ENCODE measurements at places on chromosomes 4 and X.

DNA sequence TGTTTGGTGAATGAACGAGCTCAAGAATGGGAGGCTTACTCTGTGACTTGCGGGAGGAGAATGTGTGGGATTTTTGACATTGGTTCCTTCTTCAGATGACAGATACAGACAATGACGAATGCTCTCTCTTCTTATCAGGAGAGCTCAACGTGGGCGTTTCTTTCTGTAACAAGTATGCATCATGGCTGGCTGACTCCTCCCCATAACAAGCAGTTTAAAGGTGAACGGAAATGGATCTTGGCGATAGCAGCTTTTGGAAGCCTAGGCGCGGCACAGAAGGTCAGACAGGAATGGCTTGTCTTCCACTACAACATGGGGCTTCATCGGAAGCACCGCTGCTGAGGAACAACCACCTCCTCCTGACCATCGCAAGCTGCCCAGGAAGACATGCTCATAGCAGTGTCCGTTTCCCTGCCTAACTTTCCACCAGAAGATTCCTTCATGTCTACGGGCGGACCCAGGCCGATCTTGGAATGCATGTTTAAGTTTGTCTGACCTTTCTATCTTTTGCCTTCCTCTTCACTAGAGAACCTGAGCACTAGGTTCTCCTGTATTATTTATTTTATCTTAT is 18.3 kb upstream of the ACSL1 start:
- no peak for DNase-seq

DNA sequence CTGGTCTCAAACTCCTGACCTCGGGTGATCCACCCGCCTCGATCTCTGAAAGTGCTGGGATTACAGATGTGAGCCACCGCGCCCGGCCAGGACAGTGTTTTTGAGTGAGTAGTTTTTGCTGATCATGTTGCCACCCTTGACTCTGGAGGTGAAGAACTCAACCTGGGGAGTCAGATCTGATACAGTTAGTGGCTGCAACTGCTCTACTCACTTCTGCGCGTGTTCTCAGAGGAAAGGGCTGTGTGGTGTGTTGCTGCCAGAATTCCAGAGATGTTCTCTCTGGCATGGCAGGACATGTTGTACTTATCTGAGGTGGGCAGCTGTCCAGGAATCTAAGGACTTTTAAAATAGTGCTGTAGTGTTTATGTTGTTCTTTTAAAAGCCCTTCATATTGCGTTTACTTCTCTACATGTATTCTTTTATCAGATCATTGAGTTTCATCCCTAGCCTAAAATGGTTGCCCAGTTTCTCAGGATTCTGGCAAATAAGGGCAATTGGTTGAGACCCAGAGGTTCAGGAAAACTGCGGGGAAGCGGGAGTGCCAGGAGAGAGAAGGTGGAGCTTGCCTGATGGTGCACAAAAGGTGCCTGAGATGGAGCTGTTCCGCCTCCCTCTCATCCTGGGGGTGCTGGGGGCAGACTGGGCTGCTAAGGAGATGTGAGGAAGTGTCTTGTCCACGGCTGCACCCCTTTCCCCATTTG is 97.7 kb downstream of the ARHGAP10 start:
- DNase-seq = no peak

DNA sequence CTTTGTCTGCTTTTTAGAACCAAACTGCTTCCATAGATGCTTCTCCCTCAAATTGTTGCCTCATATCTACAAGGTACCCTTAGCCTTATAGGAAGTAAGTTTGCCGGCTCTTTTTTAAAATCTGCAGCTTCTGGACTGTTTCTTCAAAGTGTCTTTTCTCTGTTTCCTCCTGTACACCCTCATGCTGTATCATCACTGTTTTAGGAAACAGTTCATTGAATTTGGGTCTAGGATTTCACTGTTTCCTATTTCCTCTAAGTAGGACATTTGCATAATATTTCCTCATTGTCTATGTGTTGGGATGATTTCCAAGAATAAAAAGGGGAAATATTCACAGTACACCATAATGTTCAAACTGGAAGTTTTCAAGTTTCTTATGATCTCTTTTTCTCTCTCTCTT is 43.0 kb downstream of the BANK1 start:
- no peak for DNase-seq

DNA sequence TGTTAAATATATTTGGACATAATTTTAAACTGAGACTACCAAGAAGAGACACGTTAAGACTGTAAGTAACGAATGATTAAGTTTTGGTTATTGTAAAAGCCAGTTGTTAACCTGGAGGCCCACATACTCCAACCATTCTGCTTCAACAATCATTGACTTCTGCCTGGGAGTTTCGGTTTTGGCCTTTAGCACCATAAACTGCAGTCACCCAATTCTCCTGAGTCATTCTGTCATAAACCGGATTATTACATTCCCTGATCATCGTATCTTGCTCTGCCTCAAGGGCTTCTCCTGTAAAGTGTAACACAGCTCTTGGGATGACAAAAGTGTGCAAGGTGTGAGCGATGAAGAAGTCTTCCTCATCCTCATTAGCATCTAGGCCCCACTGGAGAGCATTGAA is 46.9 kb upstream of the PABPC1L2A start:
- no peak for DNase-seq

- no peak for DNase-seq
Observed at GRCh38 chr4:1666391-1666790, 17.7 kb downstream of the FAM53A start.

DNA sequence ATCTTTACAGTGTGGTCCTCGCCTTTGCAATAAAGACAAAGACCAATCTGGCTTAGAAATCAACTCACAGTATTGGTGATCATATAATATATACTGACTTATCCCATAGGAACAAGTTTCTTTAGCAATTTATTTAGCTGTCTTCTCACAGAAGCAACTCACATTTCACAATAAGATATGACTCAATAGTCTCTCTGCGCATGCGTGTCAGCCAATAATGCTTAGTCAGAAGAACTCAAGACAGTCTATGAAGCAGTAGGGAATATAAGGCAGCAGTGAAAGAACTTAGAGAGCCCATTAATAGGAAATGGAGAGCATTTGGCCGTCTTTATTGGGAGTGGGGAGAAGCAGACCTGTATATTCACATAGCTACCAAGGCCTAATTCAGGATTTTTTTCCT is 216.7 kb downstream of the IL13RA2 start:
- no peak for DNase-seq

DNA sequence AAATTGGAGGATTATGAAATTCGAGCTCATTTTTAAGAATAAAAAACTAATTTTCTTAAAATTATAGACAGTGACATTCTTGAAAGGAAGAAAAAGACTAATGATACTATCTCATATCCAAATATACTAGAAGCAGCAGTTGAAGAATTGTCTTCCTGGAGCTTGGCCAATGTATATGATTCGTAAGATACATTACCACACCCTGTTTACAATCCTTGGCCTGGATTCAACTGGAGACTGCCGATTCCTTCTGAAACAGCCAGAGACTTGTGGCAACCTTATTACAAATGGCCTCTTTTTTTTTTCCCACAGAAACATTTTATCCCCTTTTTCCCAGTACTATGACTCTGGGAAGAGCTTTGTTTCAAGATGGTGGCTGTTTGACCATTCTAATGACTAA is 571.2 kb upstream of the FAT1 start:
- DNase-seq = no peak

- no peak for DNase-seq
Observed at GRCh38 chrX:125382148-125382628, 62.5 kb downstream of the TEX13C start.

DNA sequence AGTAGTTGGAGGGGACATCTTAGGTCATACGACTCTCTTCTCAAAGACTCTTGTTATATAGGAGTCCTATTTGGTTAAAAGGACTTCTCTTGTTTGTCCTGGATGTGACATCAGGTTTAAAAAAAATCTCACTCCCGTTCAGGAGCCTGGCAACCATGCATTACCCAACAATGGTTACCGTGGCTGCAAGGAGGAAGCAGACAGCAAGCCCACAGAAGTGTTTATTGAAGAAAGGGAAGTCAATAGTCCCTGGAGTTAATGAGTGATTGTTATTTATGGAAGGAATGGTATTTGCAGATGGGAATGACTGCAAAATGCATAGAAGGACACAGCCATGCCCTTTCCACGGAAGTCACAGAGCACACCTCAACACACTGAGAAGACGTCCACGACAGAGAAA is 75.9 kb upstream of the ENPP6 start:
- no peak for DNase-seq

- DNase-seq = no peak
Observed at GRCh38 chr4:170009291-170009690, 16.9 kb downstream of the MFAP3L start.

DNA sequence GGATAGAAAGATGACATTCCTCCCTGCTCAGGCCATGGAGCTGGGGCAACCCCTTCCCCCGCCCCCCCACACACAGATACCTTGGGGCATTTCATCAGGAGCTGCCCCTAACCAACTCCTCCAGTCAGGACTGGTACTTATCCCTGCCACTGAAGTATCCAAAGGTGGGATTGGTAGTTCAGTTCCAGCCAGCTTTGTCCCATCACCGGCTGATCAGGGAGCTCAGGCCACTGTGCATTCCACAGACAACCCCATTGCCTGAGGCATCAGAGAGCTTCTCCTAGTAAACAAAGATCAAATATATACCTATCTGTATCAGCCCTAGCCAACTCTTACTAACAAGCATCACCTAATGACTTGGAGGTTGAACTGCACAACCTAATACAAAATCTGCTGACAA is 218.2 kb upstream of the FMR1 start:
- DNase-seq = no peak

DNA sequence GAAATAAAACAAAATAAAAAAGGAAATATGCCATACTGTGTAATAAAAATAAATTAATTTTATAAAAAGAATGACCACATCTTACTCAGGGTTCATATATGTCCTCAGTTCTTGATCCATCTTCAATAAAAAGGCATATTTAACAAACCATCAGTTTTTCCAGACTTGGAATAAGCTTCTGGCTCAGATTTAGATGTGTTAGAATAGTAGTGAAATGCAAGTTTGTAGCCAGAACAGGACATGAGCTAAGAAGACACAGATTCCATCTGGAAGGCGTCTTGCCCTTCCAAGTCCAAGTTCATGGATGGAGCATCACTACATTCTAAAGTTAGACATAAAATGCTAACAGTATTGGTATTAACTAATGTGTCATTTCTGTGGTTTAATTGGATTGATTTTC is 10.3 kb upstream of the LSM6 start:
- DNase-seq = no peak

DNA sequence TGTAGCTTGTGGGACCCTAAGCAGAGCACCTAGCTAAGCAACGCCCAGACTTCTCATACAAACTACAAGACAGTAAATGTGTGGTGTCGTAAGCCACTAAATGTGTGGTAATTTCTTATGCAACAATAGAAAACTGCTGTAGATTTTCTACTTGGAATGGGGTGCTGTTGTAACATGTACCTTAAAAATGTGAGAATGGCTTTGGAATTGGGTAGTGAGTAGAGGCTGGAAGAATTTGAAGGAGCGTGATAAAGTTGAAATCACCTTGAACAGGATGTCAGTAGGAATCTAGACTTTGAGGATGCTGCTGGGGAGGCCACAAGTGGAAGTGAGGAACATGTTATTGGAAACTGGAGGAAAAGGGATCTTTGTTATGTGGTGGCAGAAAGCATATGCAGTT is 43.2 kb upstream of the FUNDC1 start:
- no peak for DNase-seq

DNA sequence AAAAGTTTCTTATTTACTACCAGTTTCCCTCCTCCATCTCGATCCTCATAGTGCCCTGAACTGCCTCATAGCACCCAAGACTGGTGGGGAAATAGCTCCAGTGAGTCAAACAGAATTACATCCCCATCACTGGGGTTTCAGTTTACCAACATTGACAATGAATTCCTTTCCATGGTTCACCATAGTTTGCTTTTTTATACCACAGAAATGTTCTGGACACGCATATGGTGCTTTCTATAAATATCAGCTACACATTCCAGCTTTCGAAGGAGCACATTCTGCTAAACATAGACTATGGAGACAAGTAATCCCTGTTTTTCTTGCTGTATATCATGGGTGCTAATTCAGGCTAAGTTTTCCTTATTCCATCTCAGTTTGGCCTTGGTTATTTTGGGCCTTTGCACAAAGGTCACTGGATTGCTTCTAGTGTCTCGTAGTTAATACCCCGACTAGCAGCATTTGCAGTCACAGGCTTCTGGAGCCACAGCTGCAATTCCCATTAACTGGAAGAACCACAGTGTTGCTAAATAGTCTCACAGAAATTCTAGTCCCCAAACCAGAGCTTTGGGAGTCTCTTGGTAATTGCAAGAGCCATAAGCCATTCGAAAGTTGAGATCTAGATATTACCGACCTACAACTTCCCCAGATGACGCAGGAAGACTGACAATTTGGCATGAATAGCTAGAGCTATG is 53.4 kb upstream of the TRPC3 start:
- no peak for DNase-seq

DNA sequence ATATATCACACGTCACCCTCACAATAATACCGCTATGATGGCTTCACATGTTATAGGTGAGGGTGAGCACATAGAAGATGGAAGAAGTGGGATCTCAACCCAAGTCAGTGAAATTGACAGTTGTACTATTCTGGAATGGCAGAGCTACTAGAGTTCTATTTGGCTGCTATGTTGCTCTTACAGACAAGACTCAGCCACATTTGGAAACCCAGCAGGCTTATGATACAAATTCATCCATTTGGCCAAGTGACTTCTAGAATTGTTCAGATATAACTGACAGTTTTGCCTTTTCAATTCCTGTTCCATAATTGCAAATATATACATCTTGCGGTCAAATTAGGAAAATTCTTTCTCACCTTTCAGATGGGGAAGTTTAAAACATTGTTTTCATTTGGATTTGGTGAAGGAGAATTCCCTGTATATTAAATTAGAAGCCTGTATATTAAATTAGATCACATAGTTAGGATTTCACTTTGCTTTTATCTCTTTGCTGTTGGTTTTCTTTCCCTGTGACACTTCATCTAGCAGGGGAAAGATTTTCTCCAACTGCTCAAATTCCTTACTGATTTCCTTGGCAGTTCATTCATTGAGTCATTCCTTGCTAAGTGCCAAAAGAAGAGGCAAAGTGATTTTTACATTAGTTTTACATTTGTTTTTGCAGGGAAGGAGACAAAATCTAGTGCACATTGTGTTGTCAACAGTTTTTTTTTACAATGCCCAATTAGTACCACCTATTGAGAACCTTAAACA is 120.6 kb upstream of the TBC1D9 start:
- DNase-seq = no peak

DNA sequence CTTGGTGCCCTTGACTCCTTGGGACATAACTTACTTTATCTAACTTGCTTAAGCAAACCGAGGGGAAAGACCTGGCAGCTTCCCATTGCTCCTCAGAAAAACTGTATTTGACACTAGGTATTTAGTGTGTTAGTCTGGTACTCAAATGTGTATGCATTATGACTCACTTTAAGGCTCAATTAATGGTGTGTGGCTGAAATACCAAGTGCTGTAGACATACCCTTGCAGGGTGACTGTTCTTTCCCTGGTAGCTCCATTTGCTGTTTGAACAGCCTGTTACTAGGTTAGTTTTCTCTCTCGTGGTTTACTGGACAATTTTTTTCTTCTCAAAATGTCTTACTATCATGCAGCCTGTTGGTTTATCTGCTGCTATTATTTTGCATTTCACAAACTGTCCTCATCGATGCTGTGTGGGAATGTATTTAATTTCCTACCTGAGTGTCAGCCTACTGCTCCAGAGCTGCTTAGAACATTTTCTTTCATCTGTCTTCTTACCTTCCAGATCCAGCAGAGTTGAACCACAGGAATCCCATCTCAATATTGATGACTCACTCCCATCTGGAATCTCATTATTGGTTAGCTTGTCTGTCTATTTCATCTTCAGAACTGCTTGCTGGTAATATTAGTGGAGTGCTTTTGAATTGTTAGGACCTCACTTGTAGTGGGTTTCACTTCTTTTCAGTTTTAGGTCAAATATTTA is 158.0 kb upstream of the FAT1 start:
- no peak for DNase-seq
